ENCODE measurements at places on chromosomes 4 and X.

DNA sequence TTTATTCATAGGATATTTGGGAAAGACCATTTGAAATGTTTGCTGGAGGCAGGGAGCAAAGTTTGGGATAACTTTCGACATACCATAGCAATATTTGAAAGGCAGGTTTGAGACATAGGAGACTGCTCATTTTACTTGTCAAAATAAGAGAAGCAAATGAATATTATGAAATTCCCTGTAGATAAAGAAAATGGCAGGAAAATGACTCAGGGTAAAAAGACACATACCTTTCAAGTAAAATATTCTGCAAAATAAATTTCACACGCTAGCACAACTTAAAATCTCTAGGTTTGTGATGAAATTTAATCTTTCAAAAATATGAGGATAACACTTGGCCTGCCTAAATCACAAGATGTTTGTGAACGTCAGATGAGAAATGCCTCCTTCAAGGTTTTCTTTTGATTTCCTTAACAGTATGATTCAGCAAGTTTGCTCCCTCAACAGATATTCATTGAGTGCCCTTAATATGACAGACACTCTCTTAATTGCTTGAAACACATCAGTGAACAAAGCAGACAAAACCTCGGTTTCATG lies 6.6 kb downstream of the TMEM156 start:
- no peak for DNase-seq

DNA sequence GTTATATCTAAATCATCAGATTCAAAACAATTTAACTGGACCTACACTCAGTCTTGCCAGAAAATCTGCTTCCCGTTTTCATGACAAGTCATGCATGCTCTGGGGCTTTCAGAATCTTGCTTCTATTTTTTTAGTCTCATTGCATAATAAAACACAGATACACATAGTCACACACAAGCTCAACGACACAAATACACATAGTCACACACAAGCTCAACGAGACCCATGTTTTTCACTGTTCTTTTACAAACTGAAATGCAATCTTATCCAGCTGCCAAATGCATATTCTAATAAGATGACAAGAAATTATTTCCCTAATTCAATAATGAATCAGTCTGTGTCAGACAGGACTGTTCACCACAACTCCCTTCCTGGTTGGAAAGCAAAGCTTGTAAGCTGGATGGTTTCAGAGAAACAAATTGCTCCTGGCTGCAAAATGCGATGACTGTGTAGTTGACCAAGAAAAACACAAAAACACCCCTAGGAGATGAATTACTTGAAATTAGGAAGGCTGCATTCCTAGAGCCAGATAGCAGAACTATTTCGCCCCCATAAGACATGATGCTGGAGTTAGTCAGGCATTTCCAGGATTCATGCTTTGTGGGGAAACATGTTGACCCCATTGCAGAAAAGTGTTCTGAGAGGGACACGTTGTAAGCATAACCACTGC lies 208.7 kb downstream of the CHIC2 start:
- DNase-seq, result no peak

GRCh38 chr4:142365391-142365790 lies 480.7 kb downstream of the INPP4B start:
- no peak for DNase-seq

- DNase-seq, result no peak
Observed at GRCh38 chrX:103343105-103343504, 13.1 kb downstream of the TCEAL7 start.

- no peak for DNase-seq
Observed at GRCh38 chrX:120306630-120307029, 4.6 kb downstream of the TMEM255A start.

DNA sequence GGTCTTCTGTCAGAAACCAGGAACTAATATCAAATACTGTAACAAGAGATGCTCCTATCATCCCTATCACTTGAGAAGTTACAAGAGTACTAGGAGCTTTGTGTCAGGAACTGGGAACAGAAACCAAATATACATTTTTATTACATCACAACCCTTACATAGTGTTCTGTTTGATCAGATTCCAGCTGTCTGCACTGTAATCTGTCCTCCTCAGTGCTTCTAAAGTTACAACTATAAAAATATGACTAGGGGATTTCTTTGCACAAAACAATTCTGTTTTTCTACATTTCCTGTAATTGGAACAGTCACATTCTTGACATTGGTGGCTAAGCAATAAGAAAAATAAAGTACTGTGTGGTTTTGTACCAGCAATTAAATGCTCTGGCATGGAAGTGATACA lies 686.0 kb downstream of the PDHA2 start:
- DNase-seq, result no peak

GRCh38 chrX:95291561-95291960 lies 1393.1 kb upstream of the DIAPH2 start:
- DNase-seq, result no peak

All from stimulated activated CD4-positive, alpha-beta T cell treated with anti-CD3 and anti-CD28 coated beads, TNF-alpha, amount 100 ng/mL, for 48 hours (primary cell).